Osteoblast (primary cell): ENCODE measurements at places on chromosomes 5 and 9. TPM values are rescaled to one million over a fixed set of nuclear protein-coding genes. Genes with fewer than 3 reads are reported as not detected.

GABRG2 gene
- total RNA-seq = not detected in 2 replicates

TMEM267 gene
- total RNA-seq = 17.4 and 18.6 TPM in 2 replicates

OR1Q1 gene
- under 0.01 TPM in 1 of 2 replicates, not detected in the other for total RNA-seq

GRCh38 chr5:14591548-14591947, 10.0 kb downstream of the OTULINL start:
- no peaks in the 10 kb centered on the region for H3K4me1 ChIP-seq
- H3K36me3 ChIP-seq = no peaks in the 10 kb centered on the region
- H3K27me3 ChIP-seq = peaks cover 36% of the 10 kb centered on the region
- no peak for DNase-seq
- no peak overlapping the region for H3K27ac ChIP-seq
- no peak overlapping the region for H3K4me3 ChIP-seq

TYRP1 gene
- total RNA-seq = 0.36 TPM in 1 of 2 replicates, not detected in the other

DNA sequence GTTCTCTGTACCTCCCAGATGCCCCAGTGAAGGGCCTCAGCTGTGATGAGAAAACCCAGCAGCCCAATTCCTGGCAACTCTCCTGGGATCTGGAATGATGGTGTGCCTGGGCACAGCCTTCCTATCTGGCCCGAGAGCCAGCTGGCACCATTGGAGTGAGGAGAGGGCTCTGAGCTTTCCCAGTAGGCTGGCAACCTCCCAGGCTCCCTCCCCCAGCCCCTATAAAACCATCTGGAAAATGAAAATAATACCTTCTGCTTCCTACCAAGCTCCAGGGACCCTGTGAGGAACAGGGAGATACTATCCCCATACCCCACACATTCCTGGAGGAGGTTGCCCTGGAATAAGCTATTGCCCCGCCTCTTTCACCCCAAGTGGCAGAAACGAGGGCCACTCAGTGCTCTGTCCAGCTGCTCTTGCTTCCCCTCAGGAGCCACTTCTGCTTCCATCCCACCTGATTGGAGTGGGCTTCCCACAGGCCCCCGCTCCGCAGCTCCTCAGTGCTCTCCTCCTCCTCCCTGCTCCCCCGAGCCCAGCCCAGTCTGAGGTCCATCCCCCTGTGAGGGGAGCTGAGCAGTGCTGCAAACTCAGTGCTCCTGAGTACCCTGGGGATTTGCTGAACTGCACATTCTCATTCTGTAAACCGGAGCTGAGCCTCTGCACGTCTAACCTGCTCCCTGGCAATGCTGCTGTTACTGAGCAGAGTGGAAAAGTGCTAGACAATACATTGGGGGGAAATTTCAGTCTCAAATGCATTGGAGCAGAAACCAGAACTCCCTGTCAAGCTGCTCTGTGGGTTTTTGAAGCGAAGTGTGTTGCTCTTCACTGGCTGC, 74.7 kb downstream of the THBS4 start:
- no peaks in the 10 kb centered on the region for H3K27me3 ChIP-seq
- no peak for DNase-seq
- no peaks in the 10 kb centered on the region for H3K4me1 ChIP-seq
- no peaks in the 10 kb centered on the region for H3K36me3 ChIP-seq
- H3K4me3 ChIP-seq = no peak overlapping the region
- no peak overlapping the region for H3K27ac ChIP-seq

DNA sequence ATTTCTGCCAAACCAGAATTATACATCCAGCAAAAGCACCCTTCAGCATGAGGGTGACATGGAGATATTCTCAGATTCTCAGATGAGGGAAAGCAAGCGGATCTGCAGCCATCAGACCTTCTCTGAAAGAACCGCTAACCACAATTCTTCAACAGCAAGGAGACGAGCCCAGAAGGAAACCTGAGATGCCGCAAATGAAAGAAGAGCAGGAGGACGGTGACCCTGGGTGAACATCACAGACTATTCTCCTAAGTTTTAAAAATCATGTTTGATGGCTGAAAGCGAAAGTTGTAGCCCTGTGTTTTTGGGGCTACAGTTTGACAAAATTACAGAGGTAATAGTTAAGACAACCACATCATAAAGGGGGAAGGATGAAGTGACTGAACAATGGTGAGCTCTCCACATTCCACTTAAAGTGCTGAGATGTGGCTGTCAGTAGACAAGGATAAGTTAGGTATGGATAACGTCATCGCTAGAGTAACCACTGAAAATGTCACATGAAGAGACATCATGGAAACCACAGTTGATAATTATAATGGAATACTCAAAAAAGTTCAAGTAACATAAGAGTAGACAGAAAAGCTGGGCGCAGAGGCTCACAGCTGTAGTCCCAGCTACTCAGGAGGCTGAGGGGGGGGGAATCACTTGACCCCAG, 31.5 kb upstream of the NSMF start:
- no peaks in the 10 kb centered on the region for H3K27me3 ChIP-seq
- no peaks in the 10 kb centered on the region for H3K36me3 ChIP-seq
- DNase-seq = peak; percentile 80
- no peak overlapping the region for H3K4me3 ChIP-seq
- H3K27ac ChIP-seq = no peak overlapping the region
- no peaks in the 10 kb centered on the region for H3K4me1 ChIP-seq

- H3K4me1 ChIP-seq = no peaks in the 10 kb centered on the region
- peaks cover 11% of the 10 kb centered on the region for H3K27me3 ChIP-seq
- H3K27ac ChIP-seq = no peak overlapping the region
- no peaks in the 10 kb centered on the region for H3K36me3 ChIP-seq
- H3K4me3 ChIP-seq = no peak overlapping the region
Measured at GRCh38 chr9:126204708-126205225, 121.9 kb upstream of the MVB12B start.

GRCh38 chr5:179232091-179232735, 113.0 kb downstream of the ADAMTS2 start:
- H3K27me3 ChIP-seq = no peaks in the 10 kb centered on the region
- H3K4me3 ChIP-seq = no peak overlapping the region
- H3K36me3 ChIP-seq = peaks cover 24% of the 10 kb centered on the region
- H3K4me1 ChIP-seq = peaks cover 5% of the 10 kb centered on the region
- peak; percentile 21 for DNase-seq

DNA sequence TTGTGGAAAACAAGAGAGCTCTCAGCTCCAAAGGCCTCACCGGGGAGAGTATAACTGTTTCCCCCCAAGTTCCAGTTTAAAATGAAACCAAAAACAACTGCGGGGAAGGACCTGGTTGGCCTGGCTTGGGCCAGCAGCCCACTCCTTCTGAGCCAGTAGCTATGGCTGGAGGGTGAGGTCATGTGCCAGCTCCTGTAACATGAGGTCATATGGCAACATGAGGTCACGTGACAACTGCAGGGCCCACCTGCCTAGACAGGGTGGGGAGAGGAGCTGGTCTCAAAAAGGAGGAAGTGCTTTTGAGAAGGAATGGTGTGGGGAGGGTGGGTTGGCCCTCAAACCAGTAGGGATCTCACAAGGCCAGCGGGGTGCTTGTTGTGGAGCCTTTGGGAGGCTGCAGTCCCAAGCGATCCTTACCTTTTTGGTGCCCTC, 29.3 kb upstream of the CRB2 start:
- H3K27ac ChIP-seq = no peak overlapping the region
- H3K36me3 ChIP-seq = no peaks in the 10 kb centered on the region
- no peak overlapping the region for H3K4me3 ChIP-seq
- peak; percentile 70 for DNase-seq

- peaks cover 16% of the 10 kb centered on the region for H3K4me1 ChIP-seq
- H3K27me3 ChIP-seq = no peaks in the 10 kb centered on the region
- H3K36me3 ChIP-seq = no peaks in the 10 kb centered on the region
- no peak overlapping the region for H3K4me3 ChIP-seq
Measured at GRCh38 chr9:105452185-105452584, 4.4 kb downstream of the FSD1L start.

DDX4 gene
- total RNA-seq = under 0.01 TPM in 1 of 2 replicates, not detected in the other

UBE2D2 gene
- total RNA-seq = 52.8 and 58.6 TPM in 2 replicates

GRCh38 chr5:158039911-158040347, 181.0 kb upstream of the CLINT1 start:
- peak; percentile 89 for DNase-seq
- no peak overlapping the region for H3K4me3 ChIP-seq
- no peaks in the 10 kb centered on the region for H3K36me3 ChIP-seq

DNA sequence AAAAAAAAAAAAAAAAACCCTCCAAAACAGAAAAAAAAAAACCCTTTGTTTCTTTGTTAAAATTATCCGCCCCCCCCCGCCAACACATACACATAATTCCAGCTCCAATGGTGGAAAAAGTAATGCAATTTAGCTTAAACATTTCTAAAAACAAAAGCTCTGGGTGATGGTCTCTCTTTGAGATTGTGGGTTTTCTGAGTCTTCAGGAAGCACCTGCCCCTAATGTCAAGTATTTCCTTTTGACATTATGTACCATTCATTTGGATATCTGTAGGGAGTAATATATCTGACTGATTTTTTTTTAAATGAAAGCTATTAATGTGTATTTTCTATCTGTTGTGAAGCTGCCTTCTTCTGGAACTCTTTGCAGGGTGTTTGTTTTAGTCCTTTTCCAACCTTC, 389.7 kb downstream of the TAF11L14 start:
- no peak for DNase-seq
- no peaks in the 10 kb centered on the region for H3K27me3 ChIP-seq
- no peaks in the 10 kb centered on the region for H3K36me3 ChIP-seq
- no peak overlapping the region for H3K4me3 ChIP-seq

DNA sequence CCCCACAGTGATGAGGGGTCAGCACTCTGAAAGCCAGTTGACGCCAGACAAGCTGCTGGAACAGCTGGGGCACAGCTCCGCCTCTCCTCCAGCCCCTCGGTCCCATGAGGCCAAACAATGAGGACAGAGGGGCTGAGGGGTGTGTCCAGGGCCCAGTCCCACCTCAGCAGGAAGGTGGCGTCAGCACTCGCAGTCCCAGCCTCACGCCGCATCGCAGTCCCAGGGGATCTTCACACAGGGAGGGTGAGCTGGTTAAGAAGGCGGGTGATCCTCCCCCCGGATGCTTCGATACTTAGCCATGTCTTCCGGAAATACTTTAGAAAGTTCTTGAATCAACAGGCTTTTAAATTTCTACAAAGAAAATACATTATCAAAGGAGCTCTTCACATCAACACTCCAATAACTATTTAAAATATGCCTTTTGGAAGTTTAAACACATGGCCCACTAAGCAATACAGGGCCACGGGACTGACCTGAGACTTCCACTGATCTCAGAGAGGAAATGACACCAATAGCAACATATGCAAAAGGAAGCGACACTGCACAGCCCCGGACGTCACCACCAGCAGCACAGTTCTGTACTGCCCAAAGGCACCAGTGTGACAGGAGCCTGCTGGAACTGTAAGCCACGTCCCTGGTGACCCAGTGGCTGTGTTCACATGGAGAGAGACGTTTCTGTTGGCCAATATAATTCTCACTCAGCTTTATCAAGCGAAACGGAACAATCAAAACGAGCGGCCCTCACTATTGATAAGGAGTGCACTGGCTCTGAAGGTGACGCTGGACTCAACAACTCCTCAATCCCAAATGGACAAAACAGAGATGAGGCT, 5.9 kb downstream of the MED10 start:
- H3K27me3 ChIP-seq = no peaks in the 10 kb centered on the region
- H3K27ac ChIP-seq = no peak overlapping the region
- DNase-seq = peak; percentile 44
- peaks cover 7% of the 10 kb centered on the region for H3K4me1 ChIP-seq
- peaks cover 76% of the 10 kb centered on the region for H3K36me3 ChIP-seq

FREM1 gene
- under 0.01 and 0.72 TPM in 2 replicates for total RNA-seq

DNA sequence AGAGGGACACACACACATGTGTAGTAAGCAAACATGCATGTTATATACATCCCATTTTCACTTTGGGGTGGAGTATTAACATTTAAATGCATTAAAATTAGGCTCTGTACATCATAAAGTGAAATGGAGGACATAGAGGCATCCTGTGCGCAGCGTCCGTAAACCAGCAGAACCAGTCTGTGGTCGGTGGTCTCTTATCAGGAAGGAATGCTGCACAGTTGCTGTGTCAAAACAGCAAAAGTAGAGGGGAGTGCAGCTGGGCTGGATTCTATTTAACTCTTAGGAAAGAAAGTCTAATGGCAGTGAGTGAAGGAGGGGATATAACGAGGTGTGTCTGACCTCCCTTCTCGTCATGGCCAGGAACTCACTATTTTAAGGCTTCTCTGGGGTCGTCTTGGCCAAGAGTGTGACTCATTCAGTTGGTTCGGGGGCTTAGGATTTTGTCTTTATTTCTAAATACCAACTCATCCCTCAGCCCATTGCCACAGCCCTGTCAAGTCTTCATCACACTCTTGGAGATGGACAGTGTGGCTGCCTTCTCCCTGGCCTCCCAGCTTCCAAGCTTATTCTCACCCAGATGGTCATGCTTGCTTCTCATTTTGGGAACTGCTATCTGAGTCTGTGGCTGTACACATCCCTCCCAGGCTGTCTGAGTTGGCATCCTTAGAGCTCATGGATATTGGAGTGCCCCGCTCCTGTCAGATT, 20.1 kb upstream of the CXCL14 start:
- no peak overlapping the region for H3K27ac ChIP-seq
- H3K4me1 ChIP-seq = no peaks in the 10 kb centered on the region
- no peaks in the 10 kb centered on the region for H3K36me3 ChIP-seq
- no peak for DNase-seq
- H3K4me3 ChIP-seq = no peak overlapping the region
